ENCODE measurements at places on chromosomes 7 and 10.

DNA sequence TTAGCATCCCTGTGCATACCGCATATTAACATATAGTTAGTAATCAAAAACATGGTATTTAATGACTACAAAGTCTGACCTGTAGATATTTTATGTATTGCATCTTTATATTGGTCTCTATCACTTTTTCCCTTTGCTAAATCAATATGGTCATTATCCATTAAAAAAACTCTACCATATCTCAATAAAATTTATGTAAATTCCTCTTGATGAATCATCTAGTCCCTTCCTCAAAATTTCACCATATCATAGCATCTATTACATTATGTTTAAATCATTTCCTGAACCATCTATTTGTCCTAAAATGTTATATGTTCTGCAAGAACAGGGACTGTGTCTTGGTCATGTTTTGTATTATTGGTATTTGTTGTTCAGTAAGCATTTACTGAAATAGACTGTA is 7.7 kb upstream of the ING3 start:
- no peak for DNase-seq

DNA sequence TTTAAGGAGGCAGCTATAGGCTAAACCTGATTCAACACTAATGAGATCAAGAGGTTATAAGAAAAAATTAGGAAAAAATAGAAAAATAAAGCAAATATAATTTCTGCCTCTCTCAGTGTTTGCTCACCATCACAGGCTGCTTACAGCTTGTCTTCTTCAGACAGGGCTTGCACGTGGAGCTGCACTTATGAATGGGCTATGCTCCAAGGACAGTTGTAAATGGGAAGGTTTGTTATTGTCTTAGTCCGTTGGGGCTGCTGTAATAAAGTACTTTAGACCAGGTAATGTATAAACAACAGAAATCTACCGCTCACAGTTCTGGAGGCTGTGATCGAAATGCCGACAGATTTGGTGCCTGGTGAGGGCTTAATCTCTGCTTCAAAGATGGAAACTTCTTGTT is 219.8 kb downstream of the NEBL start:
- DNase-seq: no peak

DNA sequence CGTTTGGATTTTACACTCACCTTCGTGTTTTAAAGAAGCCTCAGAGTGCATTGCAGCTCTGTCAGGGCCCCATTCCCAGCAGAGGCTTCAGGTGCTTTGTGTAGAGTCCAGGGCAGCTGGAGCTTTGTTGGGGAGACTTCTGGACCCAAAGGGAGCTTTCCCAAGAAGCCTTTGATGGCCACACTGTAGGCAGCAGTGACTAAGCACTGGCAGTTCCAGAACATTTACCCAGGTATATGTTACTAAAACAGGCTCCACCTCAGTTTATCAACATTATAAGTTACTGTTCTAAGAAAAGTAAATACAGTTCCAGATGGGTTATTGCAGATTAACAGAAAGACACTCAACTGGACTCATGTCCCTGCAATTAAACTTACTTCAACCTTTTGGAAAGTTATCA is 66.8 kb downstream of the LANCL2 start:
- DNase-seq: no peak

DNA sequence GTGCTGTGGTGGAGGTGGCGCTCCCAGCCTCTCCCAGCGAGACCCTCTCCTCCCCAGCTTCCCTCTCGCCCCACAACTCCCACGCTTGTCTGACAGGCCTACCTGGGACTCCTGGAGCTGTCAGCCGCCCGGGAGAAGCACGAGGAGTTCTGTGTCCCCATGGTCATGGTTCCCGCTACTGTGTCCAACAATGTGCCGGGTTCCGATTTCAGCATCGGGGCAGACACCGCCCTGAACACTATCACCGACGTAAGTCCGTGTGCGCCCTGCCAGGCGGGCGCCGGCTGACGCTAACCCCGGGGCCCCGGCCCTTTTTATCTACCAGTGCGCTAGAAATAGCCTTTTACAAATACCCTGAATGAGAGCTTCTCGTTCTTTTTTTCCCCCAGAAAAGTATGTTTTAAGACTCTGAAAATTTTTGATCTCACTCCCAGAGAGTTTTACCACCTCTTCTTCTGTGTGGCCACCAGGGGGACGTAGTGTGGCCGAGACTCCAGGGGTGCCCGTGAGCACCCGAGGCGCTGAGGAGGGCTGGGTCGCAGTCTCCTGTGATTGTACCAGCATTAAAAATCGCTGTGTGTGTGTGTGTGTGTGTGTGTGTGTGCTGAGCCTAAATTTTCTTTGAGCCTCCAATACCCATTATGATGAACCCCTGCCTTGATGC is 52.6 kb downstream of the PFKP start:
- DNase-seq: no peak

DNA sequence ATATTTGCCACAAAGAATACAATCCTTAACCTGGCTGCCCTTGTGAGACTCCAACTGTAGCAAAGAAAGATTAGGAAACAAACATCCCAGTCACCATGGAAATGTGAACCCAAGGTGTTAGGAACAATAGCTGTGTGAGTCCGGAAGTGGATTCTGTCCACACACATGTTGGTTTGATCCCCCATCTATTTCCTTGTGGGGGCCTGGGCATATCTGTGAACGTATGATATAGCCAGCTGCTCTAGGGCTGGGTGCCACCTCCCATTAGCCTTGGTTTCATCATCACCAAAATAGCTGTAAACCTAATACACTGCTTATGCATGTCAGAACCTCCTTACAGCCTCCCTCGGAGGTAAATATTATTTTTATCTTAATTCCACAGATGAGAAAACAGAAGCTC is 26.4 kb downstream of the GRK5 start:
- no peak for DNase-seq
